ENCODE measurements at places on chromosomes 1 and 21. TPM values are rescaled to one million over a fixed set of nuclear protein-coding genes. Genes with fewer than 3 reads are reported as not detected.
A peak's percentile ranks its signal among the peaks of the same experiment; 100 is the strongest.

DNA sequence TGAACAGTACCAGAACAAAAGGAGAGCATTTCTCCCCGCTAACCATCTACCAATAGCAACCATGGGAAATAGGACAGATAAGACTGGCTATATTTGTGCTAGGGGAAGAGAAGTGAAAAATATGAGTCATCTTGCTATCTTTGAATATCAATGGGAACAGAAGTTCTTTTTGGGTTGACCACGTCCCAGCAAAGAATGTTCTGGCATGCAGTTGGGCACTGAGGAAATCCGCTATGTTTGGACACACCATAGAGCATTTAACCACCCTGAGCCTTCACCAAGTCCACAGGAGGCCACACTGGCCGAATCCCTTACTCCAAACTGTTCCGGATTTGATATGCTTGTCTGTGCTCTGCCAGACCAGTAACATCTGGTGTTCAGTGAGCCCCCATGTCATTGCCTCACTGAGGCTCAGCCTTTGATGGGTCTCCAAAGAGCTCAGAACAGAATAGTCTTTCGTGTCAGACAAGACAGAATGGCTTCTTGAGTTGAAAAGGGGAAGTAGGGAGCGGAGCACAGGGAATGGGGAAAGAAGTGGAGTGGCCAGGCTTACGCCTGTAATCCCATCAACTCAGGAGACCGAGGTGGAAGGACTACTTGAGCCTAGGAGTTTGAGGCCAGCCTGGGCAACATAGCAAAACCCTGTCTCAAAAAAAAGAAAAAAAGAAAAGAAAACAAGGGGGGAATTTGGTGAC, 81.4 kb downstream of the SMYD2 start:
- DNase-seq, result peak; percentile 79

GRCh38 chr1:150528196-150528595, 12.6 kb downstream of the FALEC start:
- peak; percentile 50 for DNase-seq

DNA sequence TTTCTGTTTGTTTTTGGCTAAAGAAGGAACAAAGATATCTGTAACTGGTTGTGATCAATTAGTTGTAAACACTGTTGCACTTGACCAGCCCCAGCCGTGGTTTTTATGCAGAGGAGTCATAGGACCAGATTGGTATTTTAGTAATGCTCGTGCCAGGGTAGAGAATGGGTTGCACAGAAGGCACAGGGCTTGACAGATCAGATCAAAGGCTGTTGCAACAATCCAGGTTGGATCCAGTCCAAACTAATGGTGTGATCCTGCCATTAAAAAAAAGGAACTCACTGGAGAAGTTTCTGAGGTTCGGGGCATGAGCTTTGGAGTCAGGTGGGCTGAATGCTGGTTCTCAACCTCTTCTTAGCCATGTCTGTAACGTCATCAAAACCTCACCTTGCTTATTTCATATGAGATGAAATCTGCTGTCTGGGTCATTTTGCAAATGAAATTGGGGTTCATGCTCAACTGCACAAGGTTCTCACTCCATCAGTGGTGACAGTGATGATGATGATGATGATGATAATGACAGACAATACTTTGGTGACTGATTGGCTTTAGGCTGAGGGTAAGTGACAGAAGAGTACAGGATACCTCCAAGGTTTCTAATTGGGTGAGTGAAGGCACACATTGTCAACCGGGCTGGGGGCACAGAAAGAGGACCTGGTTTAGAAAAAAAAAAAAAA, 43.1 kb downstream of the ZNF281 start:
- no peak for DNase-seq

Gene ATF3
- total RNA-seq, result 1.1 TPM

All from LHCN-M2 (cell line).